Naive thymus-derived CD8-positive, alpha-beta T cell (primary cell): ENCODE measurements at places on chromosomes 3 and 15. TPM values are rescaled to one million over a fixed set of nuclear protein-coding genes. Genes with fewer than 3 reads are reported as not detected.

DNA sequence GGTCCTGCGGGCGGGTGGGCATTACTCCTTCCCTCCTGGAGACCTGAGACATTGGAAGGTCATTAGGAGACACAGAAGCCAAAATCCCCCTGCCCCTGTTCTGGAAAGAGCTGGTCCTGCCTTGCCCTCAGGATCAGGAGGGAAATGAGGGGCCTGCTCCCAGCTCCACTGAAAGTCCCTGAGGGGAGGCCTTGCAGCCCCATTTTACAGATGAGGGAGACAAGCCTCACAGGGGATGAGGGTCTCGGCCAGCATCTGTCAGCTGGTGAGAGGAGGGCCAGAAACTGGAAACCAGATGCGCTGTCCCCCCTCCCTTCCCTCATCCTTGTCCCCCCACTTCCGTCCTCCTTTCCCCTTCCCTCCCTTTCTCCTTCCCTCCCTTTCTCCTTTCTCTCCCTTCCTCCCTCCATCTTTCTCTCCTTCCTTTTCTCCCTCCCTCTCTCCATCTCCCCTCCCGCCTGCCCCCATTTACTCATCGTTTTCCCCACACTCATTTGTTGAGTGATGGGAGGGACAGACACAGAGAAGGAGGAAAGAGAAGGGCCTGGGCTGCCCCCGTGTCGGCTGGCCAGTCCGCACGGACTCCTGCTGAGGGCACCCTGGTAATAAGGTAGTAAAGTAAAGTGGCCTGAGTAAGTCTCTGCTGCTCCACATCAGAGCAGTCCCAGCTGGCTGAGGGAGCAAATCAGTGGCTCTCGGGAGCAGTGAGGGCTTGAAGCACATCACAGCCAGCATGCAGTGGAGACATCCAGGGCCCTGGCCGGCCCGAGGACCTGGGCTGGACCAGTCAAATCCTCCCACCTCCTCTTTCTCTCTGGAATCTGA, 112.4 kb upstream of the ALDH1A3 start:
- H3K4me1 ChIP-seq = peaks cover 5% of the 10 kb centered on the region
- no peak overlapping the region for H3K27ac ChIP-seq

DNAH12 gene
- total RNA-seq = 0.66 TPM

DNA sequence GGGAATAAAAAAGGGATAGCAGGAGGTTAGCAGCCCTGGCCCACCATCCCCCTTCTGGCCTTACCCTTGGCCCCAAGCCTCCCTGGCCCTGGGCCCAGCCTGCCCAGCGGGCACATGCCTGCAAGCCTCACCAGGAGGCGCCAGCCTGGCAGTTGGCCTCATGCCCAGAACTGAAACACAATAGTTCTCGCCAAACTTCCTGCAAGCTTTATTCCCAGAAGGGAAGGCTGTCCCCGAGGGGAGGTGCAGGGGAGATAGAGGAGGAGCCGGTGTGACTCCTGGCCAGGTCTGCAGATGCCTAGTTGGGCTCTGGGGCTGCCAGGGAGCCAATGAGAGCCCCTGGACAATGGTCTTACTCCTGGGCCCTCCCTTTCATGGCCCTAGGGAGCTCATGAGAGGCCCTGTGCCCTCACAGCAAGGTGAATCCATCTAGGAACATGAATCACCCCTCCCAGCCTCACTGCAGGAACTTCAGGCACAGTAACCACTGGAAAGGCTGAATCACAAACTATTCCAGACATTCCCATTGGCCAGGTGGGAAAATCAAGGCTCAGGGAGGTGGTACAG, 4.0 kb downstream of the CCDC33 start:
- no peak overlapping the region for H3K27ac ChIP-seq
- H3K36me3 ChIP-seq = no peaks in the 10 kb centered on the region
- no peak overlapping the region for H3K4me3 ChIP-seq
- H3K27me3 ChIP-seq = peaks cover 12% of the 10 kb centered on the region

DNA sequence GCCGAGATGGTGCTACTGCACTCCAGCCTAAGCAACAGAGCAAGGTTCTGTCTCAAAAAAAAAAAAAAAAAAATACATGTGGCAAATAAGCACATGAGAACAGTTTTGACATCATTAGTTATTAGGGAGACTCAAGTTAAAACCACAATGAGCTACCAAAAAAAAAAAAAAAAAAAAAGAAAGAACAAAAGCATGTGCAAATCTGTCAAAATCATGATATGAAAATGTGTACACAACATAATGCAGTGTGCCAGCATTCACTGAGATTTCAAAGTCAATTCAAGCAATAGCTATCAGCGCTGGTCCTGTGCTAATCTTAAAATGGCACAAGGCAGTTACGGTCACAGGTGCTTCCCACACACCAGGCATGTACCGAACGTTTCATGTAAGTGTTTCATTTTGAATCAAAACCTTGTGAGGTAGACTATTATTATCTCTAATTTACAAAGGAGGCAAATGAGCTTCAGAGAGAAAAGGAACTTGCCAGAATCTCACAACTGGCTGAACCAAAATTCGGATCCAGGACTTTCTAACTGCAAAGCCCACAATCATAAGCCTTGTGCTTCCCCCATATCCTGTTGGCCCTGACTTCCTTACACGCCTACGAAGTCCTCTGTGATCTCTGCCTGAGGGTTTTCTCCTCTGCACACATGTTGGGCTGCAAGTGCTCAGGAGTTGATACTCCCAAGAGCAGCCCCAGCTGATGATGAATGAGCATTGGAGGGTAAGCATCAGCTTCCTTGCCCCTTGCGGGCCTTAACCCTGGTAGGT, 200.1 kb upstream of the PROK2 start:
- H3K27ac ChIP-seq = no peak overlapping the region
- H3K27me3 ChIP-seq = peaks cover 2% of the 10 kb centered on the region
- H3K4me1 ChIP-seq = peaks cover 18% of the 10 kb centered on the region
- peak overlapping the region; percentile 27 for H3K4me3 ChIP-seq
- DNase-seq = no peak

DNA sequence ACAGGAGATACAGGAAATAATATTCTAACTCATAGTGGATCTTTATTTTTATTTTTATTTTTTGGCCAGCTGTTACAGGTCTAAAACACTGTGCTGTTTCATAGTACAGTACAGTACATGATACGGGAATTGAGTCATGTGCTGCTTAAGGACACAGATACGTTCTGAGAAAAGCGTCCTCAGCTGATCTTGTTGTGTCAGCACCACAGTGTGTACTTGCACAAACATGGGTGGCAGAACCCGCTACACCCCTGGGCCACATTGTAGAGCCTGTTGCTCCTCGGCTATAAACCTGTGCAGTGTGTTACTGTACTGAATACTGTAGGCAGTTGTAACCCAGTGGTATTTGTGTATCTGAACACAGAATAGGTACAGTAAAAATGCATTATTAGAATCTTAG, 183.4 kb downstream of the OR4M2 start:
- peaks cover 23% of the 10 kb centered on the region for H3K4me1 ChIP-seq
- no peak for DNase-seq
- H3K27me3 ChIP-seq = peaks cover 23% of the 10 kb centered on the region
- H3K4me3 ChIP-seq = no peak overlapping the region
- no peak overlapping the region for H3K27ac ChIP-seq

- H3K36me3 ChIP-seq = peaks cover 60% of the 10 kb centered on the region
- no peak for DNase-seq
- H3K27ac ChIP-seq = no peak overlapping the region
- no peaks in the 10 kb centered on the region for H3K27me3 ChIP-seq
Observed at GRCh38 chr3:171086914-171087313, 60.4 kb upstream of the SLC2A2 start.

GRCh38 chr3:39528844-39529243, 61.4 kb downstream of the MOBP start:
- H3K36me3 ChIP-seq = peaks cover 13% of the 10 kb centered on the region
- H3K4me1 ChIP-seq = no peaks in the 10 kb centered on the region
- H3K4me3 ChIP-seq = no peak overlapping the region
- H3K27me3 ChIP-seq = peaks cover 29% of the 10 kb centered on the region
- DNase-seq = no peak

GRCh38 chr3:38586546-38587520, 62.7 kb downstream of the SCN5A start:
- no peaks in the 10 kb centered on the region for H3K4me1 ChIP-seq
- DNase-seq = no peak
- no peak overlapping the region for H3K27ac ChIP-seq
- H3K4me3 ChIP-seq = no peak overlapping the region

- no peak for DNase-seq
- no peaks in the 10 kb centered on the region for H3K36me3 ChIP-seq
- no peaks in the 10 kb centered on the region for H3K27me3 ChIP-seq
- H3K4me1 ChIP-seq = no peaks in the 10 kb centered on the region
- H3K27ac ChIP-seq = no peak overlapping the region
Observed at GRCh38 chr3:167989999-167990398, 105.7 kb downstream of the GOLIM4 start.

- DNase-seq = no peak
- H3K4me1 ChIP-seq = peaks cover 5% of the 10 kb centered on the region
- no peaks in the 10 kb centered on the region for H3K36me3 ChIP-seq
- no peak overlapping the region for H3K27ac ChIP-seq
- no peak overlapping the region for H3K4me3 ChIP-seq
Observed at GRCh38 chr3:100008081-100008698, 106.1 kb downstream of the FILIP1L start.

NR2F2 gene
- not detected for total RNA-seq

- H3K4me3 ChIP-seq = no peak overlapping the region
- H3K4me1 ChIP-seq = no peaks in the 10 kb centered on the region
- no peaks in the 10 kb centered on the region for H3K27me3 ChIP-seq
Observed at GRCh38 chr3:171142985-171143384, 116.5 kb upstream of the SLC2A2 start.

CA12 gene
- not detected for total RNA-seq

DNA sequence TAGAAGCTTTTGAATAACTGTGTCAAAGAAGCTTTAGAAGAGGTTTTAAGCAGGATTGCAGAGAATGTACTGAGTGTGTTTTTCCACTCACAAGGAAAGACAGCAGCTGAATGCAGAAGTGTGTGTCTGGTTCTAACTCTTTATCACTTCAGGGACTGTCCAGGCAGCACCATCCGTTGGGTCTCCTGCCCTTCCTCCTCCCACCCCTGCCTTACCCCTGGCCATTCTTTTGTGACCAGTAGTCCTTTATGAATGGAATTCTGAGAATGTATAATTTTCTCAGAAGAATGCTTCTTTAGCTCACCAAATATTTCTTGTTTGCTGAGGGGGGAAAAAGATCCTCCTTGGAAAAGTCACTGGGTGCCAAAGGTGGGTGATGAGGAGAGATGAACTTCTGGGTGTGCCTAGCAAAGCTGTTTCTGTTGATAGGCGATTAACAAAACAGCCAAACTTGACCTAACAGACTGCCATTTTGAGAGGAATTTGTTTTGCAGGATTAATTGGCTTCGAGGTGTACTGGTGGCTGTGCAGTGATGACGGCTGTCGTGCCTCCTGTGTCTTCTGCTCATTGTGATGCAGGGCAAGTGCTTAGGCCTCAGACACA, 70.9 kb downstream of the IGF1R start:
- H3K27ac ChIP-seq = peak overlapping the region; percentile 11
- peaks cover 4% of the 10 kb centered on the region for H3K36me3 ChIP-seq
- peaks cover 89% of the 10 kb centered on the region for H3K4me1 ChIP-seq
- no peaks in the 10 kb centered on the region for H3K27me3 ChIP-seq

CNBP gene
- total RNA-seq = 403 TPM

SELENOT gene
- 61.4 TPM for total RNA-seq

DNA sequence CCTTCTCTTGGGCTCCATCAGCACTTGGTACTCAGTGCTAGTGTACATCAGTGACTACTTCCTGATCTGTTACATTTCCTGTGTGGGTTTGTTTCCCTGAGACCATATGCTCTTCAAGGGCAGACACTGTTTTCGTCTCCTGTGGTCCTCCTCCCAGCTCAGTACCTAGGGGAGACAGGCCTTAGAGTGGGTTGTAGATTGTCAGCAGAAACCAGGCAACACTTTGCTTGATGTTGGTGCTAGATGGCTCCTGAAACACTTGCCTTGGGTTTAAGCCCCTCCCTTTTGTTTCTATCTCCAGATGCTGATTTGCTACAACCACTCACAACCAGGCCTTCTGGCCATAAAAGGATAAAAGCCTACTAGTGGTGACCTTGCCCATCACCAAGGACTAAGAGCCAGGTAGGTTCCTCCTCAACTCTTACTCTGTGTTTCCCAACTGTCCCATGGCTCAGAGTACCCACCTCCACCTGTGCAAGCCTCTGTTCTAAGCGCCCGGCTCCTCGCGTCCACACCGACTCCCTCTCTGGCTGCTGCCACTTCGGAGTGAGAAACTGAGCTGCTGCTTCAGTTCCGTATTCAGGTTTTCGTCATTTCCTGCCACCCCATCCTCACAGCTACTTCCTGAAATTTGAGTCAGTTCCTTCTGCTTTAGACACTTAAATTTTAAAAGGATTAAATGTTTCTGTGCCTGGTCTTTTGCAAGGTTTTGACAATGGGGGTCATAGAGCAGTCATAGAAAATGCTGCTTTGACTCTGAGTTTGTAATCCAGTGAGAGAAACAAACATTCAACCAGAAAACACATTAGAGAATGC, at the start of gene HCLS1:
HCLS1 (minus strand) TSS at position 548 of the 816 bp plus-strand sequence. CDS start 2,556 bp downstream, outside the sequence.
- H3K27me3 ChIP-seq = no peaks in the 10 kb centered on the region
- peak within 1 kb of the TSS; percentile 100 for H3K27ac ChIP-seq
- H3K36me3 ChIP-seq = peaks cover 61% of the 10 kb centered on the region
- peaks cover 60% of the 10 kb centered on the region for H3K4me1 ChIP-seq

DNA sequence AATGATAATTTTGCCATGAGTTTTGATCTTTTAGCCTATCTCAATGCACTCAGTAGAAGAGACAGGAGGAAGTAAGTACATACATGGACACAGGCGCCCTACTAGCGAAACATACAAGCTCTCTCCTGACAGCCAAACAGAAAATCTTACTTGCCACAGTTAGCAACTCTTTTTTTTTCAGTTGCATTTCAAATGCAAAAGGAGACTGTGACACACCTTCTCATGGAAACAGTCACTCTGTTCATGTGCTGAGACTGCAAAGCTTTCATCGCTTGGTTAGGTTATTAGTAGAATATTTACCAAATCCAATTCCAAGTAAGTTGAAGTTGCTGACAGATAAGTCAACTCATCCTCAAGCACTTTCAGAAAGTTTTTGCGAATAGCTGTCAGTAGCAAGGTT, 223.3 kb downstream of the FOXP1 start:
- H3K27me3 ChIP-seq = no peaks in the 10 kb centered on the region
- DNase-seq = no peak
- H3K4me3 ChIP-seq = peak overlapping the region; percentile 83
- H3K4me1 ChIP-seq = peaks cover 84% of the 10 kb centered on the region
- peaks cover 30% of the 10 kb centered on the region for H3K36me3 ChIP-seq
- H3K27ac ChIP-seq = peak overlapping the region; percentile 95
